ENCODE measurements at places on chromosomes 11 and 22. TPM values are rescaled to one million over a fixed set of nuclear protein-coding genes. Genes with fewer than 3 reads are reported as not detected.

The RAD9A gene
- total RNA-seq, result 4.8 TPM

The TUBA8 gene
- 84.0 TPM for total RNA-seq

The OTOG gene
- not detected for total RNA-seq

The RFPL2 gene
- not detected for total RNA-seq

The CCDC81 gene
- total RNA-seq, result 0.59 TPM

The ANKK1 gene
- 0.16 TPM for total RNA-seq

- no peak for DNase-seq
These were observed 116.1 kb downstream of the ATXN10 start for GRCh38 chr22:45787759-45788158.

DNA sequence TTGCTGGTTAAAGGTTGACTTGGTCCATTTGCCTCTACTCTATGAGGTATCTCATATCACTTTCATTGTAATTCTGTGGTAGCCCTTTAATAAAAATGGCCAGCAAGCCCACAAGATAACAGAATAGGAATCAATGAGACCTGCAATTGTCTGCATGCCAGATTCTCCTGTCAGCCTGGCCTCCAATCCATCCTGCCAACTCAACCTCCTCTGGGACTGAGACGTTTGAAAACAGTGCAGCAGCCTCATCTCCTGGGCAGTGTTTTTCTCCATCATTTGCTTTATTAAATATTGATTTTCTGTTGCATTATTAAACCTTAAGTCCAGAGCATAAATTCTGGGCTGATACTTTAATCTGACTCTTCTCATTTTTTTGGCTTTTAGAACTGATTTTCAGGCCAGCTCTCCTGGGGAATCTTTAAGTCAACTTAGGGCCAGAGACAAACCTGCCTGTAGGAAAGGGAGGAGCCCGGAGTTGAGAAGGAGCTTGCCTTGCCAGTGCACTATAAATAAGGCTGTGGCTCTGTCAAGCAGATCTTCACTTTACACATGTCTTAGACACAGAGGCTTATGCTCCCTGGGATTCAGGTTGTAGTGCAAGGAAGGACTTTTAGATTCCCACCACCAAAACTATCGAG is 798.0 kb downstream of the NTM start:
- DNase-seq, result no peak

- peak; percentile 74 for DNase-seq
These were observed 5.0 kb downstream of the PHLDB1 start for GRCh38 chr11:118612378-118612777.

GRCh38 chr11:77530879-77531278 is 57.0 kb upstream of the PAK1 start:
- no peak for DNase-seq

- no peak for DNase-seq
These were observed 8.5 kb downstream of the FHIP1B start for GRCh38 chr11:6225896-6226295.

- DNase-seq, result no peak
These were observed 5.5 kb upstream of the ANKK1 start for GRCh38 chr11:113382121-113382520.

DNA sequence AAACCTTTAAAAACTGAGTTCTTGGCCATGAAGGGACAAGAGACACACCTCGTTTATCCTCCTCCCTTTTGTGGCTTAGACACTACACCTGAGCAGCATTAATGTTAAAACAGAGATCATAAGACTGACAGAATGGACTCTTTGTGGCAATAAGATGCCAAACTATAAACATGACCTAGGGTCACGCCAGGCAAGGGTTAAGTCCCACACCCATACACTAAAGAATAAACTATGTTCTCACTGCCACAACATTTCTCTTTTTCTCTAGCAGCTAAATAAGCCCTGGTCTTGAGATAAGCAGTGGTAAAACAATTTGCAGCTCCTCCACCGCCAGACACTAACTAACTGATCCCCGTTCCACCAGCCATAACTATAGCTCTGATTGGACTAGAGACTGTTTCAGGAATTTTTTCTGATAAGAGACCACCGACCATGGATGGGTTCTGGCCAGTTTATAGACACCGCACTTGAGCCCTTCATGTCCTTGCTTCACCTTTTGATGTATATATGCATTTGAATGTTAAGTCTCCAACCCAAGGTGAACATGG is 4.9 kb upstream of the SLCO2B1 start:
- no peak for DNase-seq

Measured in cardiac septum (tissue), 1 donor.